Cardiac fibroblast (primary cell): ENCODE measurements at places on chromosomes 2 and 18.

- DNase-seq, result no peak
These were observed 258.2 kb upstream of the THUMPD2 start for GRCh38 chr2:40037303-40037702.

DNA sequence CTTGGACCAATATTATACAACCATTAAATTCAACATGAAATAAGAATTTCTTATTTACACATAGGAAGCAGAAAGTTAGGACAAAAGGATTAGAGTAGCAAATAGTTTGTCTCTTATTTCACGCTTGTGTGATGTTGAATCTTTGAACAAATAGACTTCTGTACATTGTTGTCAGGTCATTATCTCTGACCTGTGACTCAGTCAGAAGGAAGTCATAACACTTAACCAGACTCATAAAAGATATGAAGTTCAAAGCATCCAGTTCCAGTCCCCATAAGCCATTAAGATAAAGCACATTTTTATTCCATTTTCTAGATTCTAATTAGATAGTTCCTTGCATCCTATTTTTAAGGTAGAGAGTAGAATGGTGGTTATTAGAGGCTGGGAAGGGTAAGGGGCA is 130.8 kb downstream of the UPP2 start:
- DNase-seq, result peak; percentile 18

DNA sequence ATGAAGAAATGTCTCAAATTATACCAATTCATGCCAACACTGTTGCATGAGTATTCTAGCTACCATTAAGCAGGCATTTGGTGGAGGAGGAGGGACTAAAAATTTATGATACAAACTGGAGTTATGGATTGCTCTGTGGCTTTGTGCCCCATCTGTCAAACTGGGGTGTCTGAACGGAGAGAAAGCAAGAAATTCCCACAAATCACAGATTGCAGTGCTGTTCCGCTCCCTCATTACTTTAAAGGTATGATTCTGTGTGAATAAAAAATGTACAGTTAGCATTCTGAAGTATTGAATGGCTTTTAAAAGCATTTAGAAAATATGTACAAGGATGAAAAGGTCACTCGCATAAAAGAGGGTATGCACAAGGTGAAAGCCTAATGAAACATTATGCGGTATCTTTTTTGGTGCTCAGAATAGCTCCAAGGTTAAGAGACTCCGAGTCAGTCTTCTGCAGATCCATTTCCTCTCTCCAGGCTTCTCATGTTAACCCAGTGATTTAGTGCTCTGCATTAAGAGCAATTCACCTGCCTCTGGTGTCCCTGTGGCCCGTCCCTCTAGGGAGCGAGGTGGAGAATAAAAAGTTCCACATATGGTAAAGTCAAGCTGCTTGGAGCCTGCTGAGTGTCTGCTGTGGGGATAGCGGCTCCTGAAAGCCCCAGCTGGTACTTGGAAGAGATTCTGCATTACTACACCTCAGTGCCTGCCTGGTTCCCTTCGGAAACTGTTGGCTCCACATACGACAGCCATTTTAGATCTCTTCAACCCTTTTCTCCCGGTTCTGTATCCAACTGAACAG is 184.2 kb downstream of the ZNF521 start:
- no peak for DNase-seq

GRCh38 chr18:70234667-70235459 is 29.4 kb upstream of the RTTN start:
- DNase-seq, result peak; percentile 68

DNA sequence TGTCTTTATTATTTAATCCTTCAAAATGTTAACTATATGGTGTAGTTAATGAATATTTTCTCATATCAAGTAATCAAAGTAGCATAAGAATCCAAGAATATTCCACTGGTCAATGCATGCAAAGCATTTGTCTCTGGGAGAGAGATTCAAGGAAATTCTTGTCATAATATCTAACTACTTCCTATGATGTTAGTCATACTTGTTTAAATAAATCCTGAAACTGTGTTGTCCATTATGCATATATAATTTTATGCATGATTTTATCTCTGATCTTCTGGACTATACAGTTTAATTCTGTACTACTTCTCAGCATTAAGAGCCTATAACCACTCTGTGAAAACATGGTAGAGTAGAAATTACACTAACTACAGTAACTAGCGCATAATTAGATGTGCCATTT is 388.3 kb downstream of the NR4A2 start:
- no peak for DNase-seq

GRCh38 chr2:127810156-127810618 is 784 bp downstream of the WDR33 start:
- peak; percentile 28 for DNase-seq

GRCh38 chr2:216601632-216602409 is 31.4 kb upstream of the IGFBP2 start:
- no peak for DNase-seq

- no peak for DNase-seq
These were observed 83.9 kb downstream of the THNSL2 start for GRCh38 chr2:88253997-88254396.

GRCh38 chr2:191620144-191620543 is 57.8 kb upstream of the NABP1 start:
- peak; percentile 24 for DNase-seq

GRCh38 chr2:222952204-222952603 is 91.4 kb downstream of the ACSL3 start:
- no peak for DNase-seq

GRCh38 chr18:3211236-3211992 is 8.4 kb downstream of the MYOM1 start:
- DNase-seq, result peak; percentile 65

DNA sequence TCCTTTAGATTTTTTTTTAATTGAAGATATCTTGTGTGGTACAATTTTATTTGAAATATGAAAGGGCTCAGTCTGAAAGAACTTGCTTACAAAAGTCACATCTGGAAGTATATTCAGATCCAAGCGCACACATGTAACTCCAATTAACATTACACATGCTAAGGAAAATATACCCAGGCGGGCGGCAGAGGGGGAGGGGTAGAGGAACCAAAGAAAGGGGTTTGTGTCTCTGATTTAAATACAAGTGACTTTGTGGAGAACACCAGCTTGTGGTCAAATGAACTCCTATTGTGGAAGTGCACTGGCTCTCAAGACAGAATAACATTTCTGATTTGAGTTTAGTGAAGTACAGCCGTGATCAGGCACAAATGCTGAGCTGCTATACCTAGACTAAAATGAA is 280.2 kb upstream of the SOX11 start:
- no peak for DNase-seq

GRCh38 chr18:6927153-6927552 is 190.4 kb downstream of the LAMA1 start:
- no peak for DNase-seq

DNA sequence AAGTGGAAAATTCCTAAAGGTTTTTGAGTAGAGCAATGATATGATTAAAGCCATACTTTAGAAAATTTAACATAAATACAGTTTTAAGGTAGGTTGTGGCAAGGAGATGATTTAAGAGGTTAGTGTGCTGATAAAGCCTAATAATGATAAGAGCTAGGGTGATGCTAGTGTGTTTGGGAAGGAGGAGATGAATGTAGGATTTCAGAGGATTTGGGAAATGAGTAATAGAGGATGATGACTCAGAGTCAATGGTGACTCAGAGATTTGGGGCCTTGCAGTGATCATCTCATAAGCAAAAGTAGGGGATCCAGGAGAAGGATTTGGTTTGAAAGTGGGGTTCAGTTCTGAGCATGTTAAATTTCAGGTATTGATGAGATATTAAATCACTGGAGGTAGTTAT is 23.3 kb downstream of the STAMBP start:
- peak; percentile 82 for DNase-seq
